Hematopoietic multipotent progenitor cell treated with erythropoietin and hydrocortisone succinate and interleukin-3 and kit ligand, for 6 days (in vitro differentiated cells): ENCODE measurements at places on chromosomes 6 and 20.

DNA sequence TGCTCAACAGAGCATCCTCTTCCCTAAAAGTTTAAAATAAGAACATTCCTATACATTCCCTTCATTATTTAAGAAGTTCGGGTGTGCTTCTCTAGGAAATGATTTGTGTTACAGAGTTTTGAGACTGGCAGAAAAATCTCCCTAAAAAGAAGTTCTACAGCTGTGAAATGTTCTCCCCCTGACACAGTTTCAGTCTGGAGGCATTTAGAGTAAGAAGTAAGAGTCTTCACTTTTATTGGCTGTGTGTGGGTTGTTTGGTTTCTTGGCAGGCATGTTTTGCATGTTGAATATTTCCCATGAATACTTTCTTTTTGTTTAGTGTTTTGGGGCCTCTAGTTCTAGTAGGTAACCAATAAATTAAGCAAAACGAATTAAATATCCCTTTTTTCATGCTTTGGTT, 195.9 kb downstream of the TENT5A start:
- DNase-seq: no peak

DNA sequence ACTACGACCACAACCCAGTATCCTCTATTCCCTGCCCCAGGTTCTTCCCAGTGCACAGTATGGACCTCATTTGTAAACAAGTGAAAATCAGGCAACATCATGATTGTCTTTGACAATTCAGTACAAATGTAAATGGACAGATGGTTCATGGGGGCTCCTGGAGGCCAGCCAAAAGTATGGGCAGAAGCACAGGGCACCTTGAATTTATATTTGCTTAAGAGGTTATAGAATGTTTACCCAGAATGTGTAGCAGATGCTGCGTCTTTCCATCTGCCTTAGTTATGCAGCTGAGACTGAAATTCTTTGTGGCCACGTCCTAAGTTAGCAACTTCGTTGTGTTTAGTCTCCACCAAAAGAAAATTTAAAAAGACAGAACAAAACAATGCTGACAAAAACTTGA, 559.6 kb upstream of the NRSN1 start:
- no peak for DNase-seq

DNA sequence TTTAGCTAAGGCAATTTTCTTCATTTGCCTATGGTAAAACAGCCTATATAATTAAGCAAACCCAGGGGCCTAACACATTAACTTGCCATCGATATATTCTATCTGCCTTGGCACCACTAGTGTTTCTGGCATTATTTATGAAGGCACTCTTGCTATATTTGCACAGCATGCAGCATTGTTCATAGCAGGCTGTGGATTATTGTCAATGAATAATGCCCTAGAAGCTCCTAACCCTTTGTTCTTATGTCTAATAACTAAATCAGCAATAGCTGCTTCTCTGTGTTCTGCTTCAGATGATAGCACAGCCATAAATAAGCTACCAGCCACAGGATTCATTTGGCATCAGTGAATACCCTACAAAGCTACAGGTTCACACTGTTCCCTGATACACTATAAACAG, 254.8 kb upstream of the STXBP5 start:
- no peak for DNase-seq

DNA sequence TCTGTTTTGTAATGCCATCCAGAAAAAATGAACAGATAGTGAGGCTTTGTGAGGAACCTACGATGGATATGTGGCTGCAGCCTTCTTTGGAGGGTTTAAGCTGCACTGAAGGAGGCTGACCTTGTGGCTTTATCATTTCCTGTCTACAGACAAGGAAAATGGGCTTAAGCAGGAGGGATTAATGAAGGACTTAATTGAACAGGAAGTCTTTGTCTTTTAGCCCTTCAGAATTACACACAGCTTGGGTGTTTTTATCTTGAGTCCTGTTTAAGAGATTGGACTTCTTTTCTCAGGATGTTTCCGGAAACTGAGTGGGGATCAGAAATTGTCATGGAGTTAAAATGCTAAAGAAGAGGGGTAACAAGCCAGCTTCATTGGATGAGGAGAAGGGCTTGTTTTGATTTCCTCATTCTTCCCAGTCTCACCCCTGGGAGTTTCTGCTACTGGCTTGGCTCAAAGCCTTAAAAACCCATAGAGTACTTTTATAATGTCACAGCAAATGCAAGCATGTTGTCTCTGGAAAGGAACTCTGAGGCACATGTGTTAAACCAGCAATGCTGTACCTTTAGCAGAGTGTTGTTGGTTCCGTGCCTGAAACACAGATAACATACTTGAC, 193.6 kb downstream of the JARID2 start:
- DNase-seq: peak; percentile 36

- peak; percentile 55 for DNase-seq
These were observed 16.4 kb downstream of the TRMT6 start for GRCh38 chr20:5933802-5934436.

- no peak for DNase-seq
These were observed 122.2 kb upstream of the SALL4 start for GRCh38 chr20:51924509-51924908.

- DNase-seq: no peak
These were observed 191.3 kb downstream of the EPM2A start for GRCh38 chr6:145544041-145544440.

DNA sequence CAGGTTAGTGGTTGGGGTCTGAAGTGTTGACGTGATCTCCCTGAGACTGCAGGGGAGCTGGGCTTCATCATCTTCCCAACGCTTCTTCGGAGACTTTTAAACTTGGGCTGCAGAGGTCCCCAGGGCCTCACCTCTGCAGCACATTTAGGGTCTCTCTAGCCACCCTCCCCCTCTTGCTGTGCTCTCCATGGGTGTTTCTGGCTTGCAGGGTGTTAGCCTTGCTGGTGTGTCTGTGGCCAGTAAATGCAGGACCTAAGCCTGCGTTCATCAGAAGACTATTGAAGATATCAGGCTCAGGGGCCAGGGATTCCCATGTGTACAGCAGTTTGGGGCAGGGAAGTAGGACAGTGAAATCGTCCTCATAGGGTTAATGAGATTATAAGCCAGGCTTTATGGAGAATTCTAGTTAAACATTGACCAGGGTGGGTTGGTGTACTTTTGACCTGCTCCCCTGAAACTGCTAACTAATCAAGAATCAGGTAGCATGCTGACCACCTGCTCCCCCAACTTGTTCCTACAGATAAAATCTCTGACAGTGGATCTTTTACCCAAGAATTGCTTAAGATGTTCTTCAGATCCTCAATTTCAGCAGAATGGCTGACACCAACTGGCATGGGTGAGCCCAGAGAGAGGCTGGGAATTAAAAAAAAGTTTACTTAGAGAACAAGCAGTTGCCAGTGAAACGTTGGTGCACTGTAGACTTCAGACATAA, 3.8 kb upstream of the DDO start:
- DNase-seq: peak; percentile 14

DNA sequence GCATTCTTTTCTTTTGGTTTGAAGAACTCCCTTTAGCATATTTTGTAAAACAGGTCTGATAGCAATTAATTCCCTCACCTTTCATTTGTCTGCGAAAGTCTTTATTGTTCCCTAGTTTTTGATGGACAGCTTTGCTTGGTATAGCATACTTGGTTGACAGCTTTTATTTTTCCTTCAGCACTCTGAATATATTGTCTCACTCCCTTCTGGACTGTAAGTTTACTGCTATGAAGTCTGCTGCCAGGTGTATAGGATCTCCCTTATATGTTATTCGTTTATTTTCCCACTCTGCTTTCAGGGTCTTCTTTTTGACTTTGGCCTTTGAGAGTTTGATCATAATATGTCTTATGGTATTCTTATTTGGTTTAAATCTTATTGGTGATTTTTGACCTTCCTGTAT, 47.7 kb upstream of the SNAP91 start:
- DNase-seq: no peak

- peak; percentile 26 for DNase-seq
These were observed 31.3 kb downstream of the KLHL31 start for GRCh38 chr6:53634184-53634631.

DNA sequence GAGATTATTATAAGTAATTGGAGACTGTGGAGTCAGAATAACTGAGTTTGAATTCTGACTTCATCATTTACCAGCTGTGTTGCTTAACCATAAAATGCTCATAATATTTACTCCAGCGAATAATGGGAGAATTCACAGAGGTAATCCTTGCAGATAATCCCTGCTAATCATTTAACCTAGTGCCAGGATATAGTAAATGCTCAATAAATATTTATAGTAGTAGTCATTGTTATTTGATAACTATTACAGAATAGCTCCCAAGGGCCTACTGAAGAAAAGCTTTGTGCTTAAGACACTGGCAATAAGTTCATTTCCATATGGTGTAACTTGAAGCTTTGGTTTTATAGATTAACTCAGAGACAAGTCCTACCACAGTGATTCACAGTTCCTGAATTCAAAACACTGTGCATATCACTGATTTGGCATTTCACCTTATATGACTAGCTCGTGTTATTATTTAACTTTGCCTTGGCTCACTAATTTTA, 208.8 kb upstream of the PLCB4 start:
- no peak for DNase-seq

DNA sequence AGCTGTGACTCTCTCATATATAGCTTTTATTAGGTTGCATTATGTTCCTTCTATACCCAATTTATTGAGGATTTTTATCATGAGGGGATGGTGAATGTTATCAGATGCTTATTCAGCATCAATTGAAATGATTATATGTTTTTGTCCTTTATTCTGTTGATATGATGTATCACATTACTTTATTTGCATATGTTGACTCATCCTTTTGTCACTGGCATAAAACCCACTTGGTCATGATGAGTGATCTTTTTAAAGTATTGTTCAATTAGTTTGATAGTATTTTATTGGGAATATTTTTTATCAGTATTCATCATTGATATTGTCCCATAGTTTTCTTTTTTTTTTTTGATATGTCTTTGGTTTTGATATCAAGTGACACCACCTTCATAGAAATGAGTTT, 529.9 kb downstream of the MMUT start:
- no peak for DNase-seq

DNA sequence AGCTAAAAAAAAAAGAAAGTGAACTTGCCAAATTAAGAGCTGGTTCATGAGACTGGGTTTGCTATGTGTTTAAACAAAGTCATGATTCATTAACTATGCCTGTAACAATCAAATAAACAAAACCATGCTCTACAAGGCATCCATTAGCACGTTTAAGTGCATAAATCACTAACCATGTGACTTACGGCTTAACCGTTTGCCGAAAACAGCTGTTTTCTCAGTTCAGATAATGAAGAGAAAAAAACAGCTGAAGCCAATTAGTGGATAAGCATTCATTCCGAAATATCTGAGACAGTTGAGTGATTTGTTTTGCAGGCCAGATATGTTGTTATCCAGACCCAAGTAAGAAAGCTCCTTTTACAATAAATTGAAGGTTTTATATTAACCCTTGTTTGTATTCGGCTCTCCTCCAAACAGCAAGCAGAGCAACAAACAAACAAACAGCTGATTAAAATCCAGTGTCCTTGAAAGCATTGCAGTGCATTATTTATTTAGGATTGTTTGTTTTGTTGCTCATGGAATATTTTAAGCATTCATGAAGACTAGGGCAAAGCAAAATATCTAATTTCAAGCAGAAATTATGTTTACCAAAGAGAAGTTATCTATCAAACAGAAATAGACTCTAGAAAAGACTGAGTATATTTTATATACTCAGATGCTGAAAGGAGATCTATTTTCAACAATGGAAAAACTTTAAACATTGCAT, 343.5 kb downstream of the RFPL4B start:
- DNase-seq: no peak

DNA sequence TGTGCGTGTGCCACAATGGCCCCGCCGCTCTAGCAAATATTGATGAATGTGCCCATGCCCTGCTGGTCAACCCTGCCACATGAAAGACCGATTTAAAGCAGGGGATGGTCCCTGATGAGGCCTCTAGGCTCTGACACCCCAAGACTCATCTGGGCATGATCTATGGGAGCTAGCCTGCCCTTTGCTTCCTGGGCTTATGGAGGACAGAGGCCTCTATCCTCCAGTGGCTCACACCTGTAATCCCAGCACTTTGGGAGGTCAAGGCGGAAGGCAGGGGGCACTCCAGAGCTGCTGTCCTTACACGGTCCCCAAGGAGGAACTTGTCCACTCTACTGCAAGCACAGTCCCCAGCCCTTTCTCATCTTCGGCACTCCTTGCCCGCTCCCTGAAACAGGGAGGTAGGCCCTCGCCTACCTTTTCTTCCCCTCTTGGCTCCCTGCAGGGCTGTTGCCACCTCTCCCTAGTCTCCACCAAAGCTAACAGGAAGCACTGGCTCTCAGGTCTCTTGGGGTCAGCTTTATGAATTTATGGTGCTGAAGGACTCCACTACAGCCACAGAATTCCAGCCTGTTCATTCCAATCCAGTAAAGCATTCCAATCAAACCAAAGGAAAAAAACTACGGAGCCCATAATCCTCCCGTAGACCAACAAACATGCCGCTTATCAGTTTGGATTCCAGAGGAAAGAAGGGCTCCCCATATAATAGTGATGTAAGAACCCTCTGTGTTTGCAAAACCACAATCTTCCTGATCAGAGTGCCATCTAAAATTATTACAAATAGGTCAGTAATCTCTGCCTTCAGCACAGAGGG, 48.7 kb upstream of the FOXQ1 start:
- DNase-seq: no peak

DNA sequence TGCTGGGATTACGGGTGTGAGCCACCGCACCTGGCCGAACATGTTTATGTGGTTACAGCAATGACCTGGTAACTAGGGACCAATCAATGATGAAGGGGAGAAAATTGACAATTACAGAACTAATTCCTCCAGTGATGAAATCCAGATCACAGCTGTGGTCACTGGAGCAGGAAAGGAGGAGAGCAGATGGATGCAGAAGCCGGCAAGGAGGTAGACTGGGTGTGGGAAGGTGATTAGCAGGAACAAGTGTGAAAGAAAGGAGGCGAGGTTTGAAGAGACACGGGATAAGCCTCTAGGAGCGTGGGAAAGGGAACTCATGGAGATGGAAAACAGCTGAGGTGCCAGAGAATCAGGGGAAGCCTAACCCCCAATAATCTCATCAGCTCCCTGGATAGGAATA, 17.2 kb upstream of the SPAG4 start:
- no peak for DNase-seq

DNA sequence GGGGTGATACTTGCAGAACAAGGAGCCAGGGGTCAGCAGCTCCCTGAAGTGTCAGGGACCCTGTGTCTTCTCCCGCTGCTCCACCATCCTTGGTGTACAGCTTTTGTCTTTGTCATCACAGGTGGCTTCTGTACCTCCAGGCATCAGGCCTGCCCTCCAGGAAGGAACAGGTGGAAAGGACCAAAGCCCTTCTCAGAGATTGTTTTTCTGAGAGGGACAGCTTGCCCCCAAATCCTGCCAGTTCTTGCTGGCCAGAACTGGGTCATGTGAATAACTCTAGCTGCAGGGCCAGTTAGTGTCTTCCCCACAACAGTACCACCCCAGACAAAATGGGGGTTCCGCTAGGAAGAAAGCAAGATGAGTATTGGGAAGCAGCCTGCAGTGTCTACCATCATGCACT, 31.4 kb downstream of the SNPH start:
- no peak for DNase-seq

GRCh38 chr6:167208819-167209576, 51.2 kb upstream of the GPR31 start:
- no peak for DNase-seq

GRCh38 chr6:158284876-158285655, 27.2 kb upstream of the TULP4 start:
- no peak for DNase-seq
